GM03348 (cell line): ENCODE measurements at places on chromosomes 5 and 9.
A peak's percentile ranks its signal among the peaks of the same experiment; 100 is the strongest.

GRCh38 chr5:79202076-79202475, 33.9 kb upstream of the JMY start:
- DNase-seq, result peak; percentile 73

GRCh38 chr5:143593723-143594122, 190.2 kb upstream of the NR3C1 start:
- DNase-seq, result no peak

GRCh38 chr9:107868186-107868585, 378.6 kb upstream of the KLF4 start:
- DNase-seq, result no peak

- peak; percentile 90 for DNase-seq
Measured at GRCh38 chr9:113620377-113621161, 157.0 kb downstream of the RGS3 start.

GRCh38 chr5:87765009-87765408, 352.3 kb upstream of the CCNH start:
- no peak for DNase-seq

- DNase-seq, result peak; percentile 84
Measured at GRCh38 chr9:115013998-115014397, 83.6 kb upstream of the TNFSF8 start.

DNA sequence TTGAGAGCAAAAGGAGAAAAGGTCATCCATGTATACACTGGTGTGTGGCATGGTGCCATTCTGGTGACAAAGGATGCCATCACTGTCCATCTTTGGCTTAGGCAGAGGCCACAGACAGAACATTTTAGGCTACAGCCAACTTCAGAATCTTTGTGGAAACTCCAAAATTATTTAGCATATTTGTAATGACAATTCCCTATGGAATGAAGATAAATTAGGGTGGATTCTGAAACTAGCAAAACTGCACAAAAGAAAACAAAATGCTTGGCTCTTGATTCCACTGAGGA, 92.5 kb downstream of the FBXW11 start:
- DNase-seq, result peak; percentile 13

DNA sequence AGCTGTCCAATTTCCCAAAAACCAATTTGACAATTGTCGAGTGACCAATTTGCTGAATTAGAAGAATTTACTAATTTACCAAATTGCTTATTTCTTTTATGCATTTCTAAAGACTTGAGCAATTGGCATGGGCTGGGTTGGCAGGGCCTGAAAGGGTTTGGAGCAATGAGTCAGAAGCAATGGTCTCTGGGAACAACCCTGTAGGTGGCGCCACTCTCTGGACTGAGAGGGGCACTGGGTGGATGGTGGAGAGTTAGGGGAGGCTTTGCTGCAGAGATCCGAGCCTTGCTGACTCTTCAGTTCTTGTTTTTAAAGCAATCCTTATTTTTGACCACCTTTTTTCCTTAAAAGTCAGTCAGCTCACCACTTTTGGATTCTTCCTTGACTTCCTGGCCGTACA, 71.5 kb upstream of the RPS23 start:
- no peak for DNase-seq

DNA sequence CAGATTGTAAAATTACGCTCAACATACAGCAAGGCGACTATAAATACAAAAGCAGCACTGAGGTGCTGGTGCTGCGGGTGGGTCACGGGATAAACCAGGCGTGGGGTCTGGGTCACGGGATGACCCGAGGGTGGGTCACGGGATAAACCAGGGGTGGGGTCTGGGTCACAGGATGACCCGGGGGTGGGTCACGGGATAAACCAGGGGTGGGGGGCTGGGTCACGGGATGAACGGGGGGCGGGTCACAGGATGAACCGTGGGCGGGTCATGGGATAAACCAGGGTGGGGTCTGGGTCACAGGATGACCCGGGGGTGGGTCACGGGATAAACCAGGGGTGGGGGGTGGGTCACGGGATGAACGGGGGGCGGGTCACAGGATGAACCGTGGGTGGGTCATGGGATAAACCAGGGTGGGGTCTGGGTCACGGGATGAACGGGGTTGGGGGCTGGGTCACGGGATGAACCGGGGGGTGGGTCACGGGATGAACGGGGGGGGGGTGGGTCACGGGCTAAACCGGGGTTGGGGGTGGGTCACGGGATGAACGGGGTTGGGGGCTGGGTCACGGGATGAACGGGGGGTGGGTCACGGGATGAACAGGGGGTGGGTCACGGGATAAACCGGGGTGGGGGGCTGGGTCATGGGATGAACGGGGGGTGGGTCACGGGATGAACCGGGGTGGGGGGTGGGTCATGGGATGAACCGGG, 30.2 kb upstream of the SLC9A3 start:
- no peak for DNase-seq

- no peak for DNase-seq
Measured at GRCh38 chr5:123474228-123474627, 37.7 kb upstream of the CSNK1G3 start.

- DNase-seq, result no peak
Measured at GRCh38 chr5:180235846-180236245, 26.8 kb upstream of the RASGEF1C start.

GRCh38 chr5:87164409-87164808, 103.3 kb upstream of the RASA1 start:
- no peak for DNase-seq

- no peak for DNase-seq
Measured at GRCh38 chr5:54602475-54602874, 84.9 kb downstream of the SNX18 start.

- peak; percentile 45 for DNase-seq
Measured at GRCh38 chr9:37949576-37949975, 45.6 kb upstream of the SLC25A51 start.

- no peak for DNase-seq
Measured at GRCh38 chr5:180612683-180613082, 21.4 kb upstream of the SCGB3A1 start.

DNA sequence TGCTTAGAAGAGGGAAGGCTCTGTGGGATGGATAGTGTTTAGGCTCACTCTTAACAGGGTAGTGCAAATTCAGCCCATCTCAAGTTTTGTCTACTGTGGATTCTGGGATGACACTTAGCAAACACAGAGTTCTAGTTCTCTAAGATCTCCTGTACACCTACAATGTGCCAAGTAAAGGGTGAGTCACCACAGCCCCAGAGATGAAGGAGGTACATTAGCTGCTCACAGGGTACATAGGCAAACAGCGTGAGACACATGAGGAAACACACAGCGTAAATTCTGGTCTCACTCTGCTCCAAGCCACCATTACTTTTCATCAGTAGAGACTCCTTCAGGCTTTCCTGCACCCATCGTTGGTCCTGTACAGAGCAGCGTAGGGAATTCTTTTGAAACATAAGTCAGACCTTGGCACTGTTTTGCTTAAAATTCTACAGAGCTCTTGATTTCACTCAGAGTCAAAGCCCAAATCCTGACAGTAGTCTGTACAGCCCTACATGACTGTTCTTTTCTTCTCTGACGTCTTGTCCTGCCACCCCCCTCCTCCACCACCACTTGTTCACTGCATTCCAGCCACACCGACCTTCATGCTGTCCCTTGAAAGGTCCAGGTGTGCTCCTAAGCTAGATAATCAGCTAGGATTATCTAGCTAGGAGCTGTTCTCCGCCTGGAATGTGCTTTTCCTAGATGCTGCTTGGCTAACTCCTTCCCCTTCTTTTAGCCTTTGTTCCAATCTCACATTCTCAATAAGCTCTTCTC, 8.7 kb downstream of the ASTN2 start:
- DNase-seq, result no peak

- no peak for DNase-seq
Measured at GRCh38 chr5:19314840-19315239, 673.2 kb downstream of the CDH18 start.

DNA sequence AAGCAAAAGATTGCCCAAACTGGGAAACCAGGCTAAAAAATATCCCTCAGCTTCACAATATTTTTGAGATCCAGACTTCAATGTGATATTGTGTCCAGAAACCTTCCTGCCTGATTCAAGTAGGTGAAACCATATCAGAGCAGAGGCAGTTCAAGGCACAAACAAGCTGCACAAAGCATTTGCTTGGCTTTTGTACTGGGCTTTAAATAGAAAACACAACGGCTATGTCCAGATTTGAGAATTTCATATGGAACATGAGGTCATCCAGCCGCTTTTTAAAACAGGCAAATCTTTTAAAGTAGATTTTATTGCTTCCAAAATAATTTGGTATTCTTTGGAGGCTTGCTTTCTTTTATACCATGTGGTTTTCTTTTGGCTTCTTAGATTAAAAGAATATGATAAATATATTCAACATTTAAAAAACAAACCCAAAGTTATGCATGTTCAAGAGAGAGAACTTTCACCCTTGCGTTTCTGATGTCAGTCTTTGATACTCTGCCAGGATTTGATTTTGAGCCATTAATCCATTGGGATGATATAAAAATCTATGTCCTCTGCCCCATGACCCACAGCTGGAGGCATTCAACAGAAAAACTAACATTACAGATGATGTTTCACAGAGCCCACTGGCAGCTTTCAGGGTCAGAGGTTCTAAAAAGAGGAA, 29.0 kb upstream of the CCDC112 start:
- DNase-seq, result no peak

DNA sequence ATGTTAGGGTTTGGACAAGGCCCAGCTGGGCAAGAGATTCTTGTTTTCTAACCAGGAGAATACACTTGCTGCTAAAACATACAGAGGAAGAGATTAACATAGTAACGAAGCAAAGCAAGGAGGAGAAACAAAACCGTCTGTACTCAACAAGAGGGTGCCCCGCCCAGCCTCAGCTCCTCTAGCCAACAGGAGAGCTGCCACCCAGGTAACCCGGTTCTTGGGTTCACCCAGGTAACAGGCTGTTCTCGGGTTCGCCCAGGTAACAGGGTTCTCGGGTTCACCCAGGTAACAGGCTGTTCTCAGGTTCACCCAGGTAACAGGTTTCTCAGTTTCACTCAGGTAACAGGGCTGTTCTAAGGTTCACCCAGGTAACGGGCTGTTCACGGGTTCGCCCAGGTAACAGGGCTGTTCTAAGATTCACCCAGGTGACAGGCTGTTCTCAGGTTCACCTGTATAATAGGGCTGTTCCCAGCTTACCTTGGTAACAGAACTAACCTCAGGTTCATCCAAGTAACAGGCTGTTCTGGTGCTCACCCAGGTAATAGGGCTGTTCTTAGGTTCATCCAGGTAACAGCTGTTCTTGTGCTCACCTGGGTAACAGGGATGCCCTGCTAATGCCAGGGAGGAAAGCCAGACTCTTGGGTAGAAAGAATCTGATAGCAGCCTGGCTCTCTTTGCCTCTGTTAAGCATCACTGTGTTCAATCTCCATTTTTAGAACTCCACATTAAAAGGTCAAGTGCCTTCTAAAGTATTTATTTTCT, 271.6 kb downstream of the SYK start:
- DNase-seq, result no peak

DNA sequence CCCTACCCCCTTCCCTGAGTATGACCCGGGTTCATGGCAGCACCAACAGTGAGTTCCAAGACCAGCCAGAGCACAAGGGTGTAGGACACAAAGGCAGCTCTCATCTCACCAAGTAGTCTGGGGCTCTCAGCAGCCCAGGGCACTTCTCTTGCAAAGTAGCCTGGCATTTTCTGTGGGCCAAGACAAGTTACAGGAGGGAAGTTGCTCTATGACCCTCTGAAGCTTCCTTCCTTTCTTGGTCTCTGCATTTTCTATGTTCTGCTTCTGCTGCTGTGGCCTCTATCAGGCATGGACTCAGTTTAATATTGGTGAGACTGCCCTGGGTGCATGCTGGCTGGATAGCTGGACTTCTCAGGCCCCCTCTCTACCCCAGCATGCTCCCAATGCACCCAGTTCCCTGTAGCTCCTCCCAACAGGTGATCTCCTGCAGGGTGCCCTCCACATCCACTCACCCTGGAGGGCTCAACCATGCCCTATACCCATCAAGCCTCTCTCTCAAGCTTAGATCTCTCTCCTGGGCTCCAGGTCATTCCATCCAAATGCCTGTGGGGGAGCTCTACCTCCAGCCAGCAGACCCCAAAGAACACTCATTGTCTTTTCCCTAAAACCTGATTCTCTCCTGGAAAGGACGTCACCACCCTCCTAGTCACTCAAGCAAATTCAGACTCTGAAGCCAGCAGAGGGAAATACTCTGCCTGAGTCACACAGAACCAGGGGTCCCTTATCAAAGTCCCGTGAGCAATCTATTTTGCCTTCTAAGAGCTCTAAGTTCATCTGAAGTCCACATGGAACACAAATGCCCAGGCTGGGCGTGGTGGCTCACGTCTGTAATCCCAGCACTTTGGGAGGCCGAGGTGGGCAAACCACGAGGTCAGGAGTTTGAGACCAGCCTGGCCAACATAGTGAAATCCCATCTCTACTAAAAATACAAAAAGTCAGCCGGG, 13.8 kb downstream of the TBC1D2 start:
- no peak for DNase-seq

DNA sequence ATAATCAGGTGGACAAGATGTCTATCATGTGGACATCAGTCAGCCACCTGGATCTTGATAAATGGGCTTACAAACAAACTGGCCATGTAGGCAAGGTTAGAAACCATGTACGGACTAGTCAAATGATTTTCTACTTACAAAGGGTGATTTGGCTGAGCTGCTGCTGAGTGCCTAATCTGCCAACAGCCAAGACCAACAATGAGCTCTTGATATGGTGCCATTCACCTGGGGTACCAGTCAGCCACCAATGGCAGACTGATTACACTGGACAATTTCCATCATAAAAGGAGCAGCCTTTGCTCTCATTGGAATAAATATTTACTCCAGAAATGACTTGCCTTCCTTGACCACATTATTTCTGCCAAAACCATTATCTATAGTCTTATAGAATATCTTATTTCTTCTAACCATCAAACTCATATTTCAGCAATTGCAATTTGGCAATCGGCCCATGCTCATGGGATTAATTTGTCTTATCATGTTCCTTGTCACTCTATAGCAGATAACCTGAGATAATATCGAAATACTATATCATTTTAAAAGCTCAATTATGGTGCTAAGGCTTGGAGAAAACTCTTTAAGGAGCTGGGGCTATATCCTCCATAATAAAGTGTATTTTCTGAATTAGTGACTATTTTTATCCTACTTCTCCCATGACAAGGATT, 135.1 kb downstream of the SLC25A46 start:
- no peak for DNase-seq

DNA sequence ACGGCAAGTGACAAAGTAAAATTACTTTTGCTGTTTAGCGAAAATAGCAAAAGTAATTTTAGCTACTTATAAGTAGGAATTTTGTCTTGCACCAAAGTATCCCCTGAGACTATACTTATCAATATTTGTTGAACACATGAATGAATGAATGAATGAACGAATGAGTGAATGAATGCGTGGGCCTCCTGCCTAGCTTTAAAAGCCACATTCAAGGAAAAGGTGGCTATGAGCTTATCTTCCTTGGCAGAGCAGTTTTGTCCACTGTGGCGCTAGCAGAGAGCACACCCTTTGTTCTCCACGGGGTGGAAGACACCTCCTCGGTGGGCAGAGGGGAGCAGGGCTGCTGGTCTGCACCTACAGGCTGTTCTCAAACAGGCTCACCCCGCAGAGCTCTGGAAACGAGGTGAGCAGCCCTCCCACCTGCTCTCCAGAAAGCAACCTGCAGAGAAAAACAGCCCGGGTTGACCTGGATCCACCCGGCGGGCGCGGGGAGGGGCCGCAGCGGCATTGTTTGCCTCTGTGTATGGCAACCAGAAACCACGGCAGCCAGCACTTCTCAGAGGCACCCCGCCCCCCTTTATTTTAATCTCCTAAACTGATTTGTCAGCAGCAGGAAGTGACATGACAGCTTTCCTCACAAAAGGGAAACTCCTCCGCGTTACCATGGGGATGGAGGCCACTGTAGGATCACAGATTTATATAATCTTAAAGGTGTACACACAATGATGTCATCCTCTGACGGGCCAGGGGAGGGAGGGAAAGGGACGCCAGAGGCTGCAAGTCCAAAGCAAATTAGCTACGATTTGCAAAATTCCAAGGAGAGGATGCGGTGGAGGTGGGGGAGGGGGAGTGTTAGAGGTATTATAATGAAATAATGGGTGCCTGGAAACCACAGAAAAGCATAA, 5.9 kb downstream of the DUSP1 start:
- DNase-seq, result peak; percentile 93
